ENCODE measurements at places on chromosomes 6 and 20. TPM values are rescaled to one million over a fixed set of nuclear protein-coding genes. Genes with fewer than 3 reads are reported as not detected.
A peak's percentile ranks its signal among the peaks of the same experiment; 100 is the strongest.

- H3K36me3 ChIP-seq: peaks cover 44% of the 10 kb centered on the region
- DNase-seq: no peak
- no peak overlapping the region for H3K4me3 ChIP-seq
- H3K4me1 ChIP-seq: no peaks in the 10 kb centered on the region
- H3K27ac ChIP-seq: no peak overlapping the region
Observed at GRCh38 chr20:1163105-1163504, 21.7 kb downstream of the TMEM74B start.

DNA sequence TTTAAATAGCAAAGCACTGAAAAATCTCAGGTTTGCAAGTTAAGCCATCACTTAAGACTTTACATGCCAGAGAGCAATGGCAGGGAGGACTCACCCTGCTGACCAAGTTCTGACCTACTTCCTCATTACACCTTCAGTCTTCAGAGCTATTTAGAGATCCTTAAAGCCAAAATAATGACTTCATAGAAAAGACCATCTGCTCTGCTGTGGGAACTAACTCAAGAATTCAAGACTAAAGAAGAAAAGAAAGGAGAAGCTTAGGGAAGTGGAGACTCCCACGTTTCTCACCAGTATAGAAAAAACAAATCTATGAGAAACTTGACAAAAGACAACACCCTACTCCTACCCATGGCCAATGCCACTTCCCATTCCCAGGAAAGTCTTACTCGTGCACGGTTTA, 28.6 kb downstream of the XPO5 start:
- no peak overlapping the region for H3K27ac ChIP-seq
- no peak for DNase-seq
- no peak overlapping the region for H3K4me3 ChIP-seq
- no peaks in the 10 kb centered on the region for H3K27me3 ChIP-seq

DNA sequence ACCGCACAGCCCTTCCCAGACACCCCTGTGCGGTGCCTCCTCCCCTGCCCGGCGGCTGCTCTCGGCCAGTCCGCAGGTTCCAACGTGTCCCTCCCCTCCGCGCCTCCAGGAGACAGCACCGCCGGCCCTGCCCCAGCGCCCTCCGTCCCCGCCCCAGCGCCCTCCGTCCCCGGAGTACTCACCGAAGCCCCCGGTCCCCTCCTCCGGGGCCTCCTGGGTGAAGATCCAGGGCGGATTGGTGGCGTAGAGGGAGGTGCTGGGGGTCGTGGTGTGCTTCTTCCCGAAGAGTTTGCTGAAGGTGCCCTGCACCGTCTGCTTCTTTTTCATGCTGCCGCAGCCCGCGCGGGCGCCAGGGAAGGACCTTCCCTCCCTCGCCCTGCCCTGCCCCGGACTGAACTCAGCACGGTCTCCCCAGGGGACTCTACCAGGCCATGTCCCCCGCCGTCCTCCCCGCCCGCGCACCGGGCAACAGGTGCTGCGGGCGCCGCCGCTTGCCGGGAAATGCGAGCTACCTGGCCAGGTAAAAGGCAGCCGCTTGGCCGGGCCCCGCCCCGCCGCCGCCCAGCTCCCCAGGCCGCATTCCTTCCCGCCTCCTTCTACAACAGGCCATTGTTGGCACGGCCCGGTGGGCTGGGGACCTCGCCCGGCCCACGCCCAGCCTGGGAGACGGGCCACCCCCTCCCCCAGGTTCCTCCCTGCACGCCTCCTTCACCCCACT, at the start of gene C6orf132:
TSS of gene C6orf132 (minus strand) at position 503 of the 718 bp plus-strand sequence. CDS start at position 327, 176 bp downstream.
- peak; percentile 9 for DNase-seq
- H3K36me3 ChIP-seq: no peaks in the 10 kb centered on the region

DNA sequence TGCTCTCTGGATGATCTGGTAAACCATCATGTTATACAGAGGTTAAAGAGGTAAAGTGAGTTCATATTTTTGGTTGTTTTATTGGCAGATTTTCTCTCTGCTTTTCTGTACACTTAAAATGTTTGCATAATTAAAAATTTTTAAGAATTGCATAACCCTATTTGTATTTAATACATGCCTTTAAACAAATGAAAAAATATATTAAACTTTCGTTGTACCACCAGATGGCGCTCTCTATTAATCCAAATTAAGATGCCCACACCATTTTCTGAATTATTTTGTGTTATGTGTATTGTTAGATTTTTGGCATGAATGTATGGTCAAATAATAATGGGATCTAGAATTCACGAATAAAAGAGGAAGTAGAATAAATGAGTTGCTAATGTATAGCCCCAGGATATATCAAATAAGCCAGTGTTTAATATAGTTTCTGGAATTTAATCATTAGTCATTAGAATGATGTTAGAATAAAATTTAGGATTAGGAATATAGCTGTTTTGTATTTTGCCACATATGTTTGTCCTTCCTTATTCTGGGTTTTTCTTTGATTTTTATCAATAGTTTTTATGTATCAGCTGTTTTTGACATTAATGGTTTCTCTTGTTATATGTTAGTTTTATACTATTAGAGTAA, 38.9 kb downstream of the SMAP1 start:
- H3K27ac ChIP-seq: no peak overlapping the region
- peaks cover 2% of the 10 kb centered on the region for H3K27me3 ChIP-seq
- H3K4me1 ChIP-seq: peaks cover 14% of the 10 kb centered on the region
- H3K36me3 ChIP-seq: no peaks in the 10 kb centered on the region

DNA sequence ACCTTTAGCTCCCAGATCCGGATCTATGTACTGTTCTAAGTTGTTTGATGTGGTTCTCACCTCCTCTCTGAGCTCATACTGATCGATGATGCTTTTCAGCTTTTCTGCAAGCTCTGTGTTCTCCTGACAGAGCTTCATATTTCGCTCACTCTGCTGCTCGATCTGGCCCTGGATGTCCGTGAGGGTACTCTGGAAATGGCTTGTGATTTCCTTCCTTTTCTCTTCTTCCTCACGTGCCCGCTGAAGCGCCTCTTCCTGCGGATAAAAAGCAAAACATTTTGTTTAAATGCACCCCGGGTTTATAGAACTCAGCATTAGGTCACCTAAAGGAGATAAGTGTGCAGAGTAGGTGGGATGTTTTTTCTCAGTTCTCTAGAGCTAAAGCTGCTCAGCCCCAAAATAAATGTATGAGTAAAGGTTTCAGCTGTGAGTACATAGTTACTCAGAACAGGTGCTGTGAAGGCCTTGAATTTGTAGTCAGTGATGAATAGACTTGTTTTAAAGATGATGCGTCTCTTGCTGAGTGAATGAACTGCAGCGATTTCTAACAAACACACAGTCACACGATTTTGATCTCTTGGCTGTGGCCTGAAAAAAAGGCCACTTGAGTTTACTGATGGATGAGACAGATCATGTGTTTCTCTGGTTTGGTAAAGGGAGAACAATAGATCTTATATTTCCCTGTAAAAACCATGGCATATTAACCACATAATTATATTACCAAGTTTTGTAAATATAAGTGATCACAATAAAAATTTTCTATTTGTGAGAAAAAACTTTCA, 29.1 kb downstream of the TXLNB start:
- DNase-seq: no peak
- H3K4me3 ChIP-seq: no peak overlapping the region
- peaks cover 3% of the 10 kb centered on the region for H3K27me3 ChIP-seq
- peaks cover 7% of the 10 kb centered on the region for H3K4me1 ChIP-seq
- no peaks in the 10 kb centered on the region for H3K36me3 ChIP-seq
- no peak overlapping the region for H3K27ac ChIP-seq

DNA sequence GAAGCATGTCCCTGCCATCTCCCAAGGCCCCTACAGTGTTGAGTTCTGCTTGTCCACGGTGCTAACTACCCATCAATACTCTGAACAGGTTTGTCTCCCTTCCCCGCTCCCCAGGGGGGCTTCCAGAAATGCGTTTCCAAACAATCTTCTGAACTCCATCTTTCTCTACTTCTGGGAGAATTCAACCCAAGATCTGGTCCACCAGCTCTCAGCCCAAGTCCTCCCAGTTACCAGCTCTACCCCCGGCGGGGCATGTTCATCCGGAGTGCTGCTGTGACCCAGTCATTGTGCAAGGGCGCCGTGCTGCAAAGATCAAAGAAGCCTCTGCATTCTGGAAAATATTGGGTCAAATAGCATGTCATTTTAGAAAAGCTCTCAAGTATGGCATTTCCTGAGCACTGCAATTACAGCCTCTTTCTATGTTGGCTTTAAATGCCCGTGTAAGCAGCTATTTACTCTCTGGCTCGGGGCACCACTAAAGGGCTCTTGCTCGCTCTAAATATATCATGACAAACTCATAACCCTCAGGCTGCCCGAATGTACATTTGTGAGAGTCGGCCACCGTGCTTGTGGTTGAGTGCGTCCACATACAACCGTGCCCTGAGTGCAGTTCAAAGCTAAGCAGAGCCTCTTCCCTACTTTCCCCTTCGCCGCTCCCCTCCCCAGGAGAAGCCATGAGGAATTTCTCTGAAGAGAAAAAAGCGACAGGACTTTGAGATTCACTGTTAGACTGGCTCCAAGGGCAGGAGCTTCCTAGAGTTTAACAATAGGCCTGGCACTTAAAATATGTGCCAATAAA, 71.6 kb downstream of the BANF2 start:
- peaks cover 18% of the 10 kb centered on the region for H3K27me3 ChIP-seq
- peak; percentile 6 for DNase-seq
- H3K4me1 ChIP-seq: peaks cover 13% of the 10 kb centered on the region

GRCh38 chr20:1323830-1324597, 4.9 kb downstream of the SDCBP2 start:
- no peak for DNase-seq
- no peaks in the 10 kb centered on the region for H3K36me3 ChIP-seq
- H3K4me1 ChIP-seq: peaks cover 21% of the 10 kb centered on the region
- no peak overlapping the region for H3K27ac ChIP-seq

DNA sequence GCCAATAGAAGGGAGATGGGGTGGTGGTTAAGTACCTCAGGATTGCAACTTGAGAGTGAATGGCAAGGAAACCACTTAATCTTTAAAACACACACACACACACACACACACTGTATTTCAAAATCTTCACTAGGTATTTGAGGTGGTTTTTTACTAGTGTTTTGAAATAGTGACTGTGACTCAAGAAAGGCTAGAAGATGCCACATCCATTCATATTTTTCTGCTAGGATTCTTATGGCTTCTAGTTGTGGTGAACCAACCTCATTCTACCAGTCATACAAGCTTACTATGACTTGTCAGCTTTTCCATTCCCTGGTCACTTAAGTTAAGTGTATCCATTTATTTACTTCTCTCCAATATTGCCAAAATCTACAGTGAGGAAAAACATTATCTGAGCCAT, 519.4 kb upstream of the JAG1 start:
- H3K36me3 ChIP-seq: no peaks in the 10 kb centered on the region
- no peak for DNase-seq
- no peak overlapping the region for H3K27ac ChIP-seq

DNA sequence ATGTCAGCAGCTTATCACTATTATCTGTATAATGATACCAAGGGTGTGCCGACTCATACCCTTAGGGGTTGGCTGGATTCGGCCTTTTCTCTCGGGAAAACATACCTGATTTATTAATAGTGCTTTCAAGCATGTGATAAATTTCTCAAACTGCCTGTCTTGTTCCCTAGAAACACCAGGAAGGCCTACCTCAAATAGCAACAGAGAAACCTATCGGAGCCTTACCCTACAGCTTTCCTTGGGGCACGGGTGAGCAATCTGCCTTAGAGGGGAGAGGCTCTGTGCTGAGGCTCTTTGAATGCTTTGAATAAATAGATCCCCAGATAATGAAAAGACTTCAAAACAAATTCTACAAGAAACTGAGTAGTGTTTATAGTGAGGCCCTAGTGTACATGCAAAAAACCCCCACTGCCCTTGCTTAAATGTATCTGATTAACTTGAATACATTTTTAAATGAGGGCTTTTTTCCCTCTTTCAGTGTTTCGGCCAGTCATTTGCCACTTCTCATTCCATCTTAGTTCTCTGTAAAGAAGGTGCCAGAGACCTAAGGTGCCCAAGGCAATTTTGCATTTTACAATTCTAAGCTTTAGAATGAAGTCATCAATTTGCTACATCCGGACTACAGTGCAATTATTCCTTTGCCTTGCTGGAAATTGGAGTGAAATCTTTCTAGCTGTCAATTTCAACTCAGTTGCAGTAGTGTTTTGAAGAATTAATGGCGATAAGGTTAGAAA, 320.1 kb downstream of the ESR1 start:
- peak overlapping the region; percentile 21 for H3K4me3 ChIP-seq
- H3K27ac ChIP-seq: peak overlapping the region; percentile 75
- H3K27me3 ChIP-seq: no peaks in the 10 kb centered on the region

GRCh38 chr6:81876971-81877370, 124.5 kb upstream of the TENT5A start:
- peaks cover 30% of the 10 kb centered on the region for H3K4me1 ChIP-seq
- H3K27me3 ChIP-seq: no peaks in the 10 kb centered on the region
- DNase-seq: no peak
- no peak overlapping the region for H3K27ac ChIP-seq

GRCh38 chr6:146498309-146498708, 45.3 kb upstream of the RAB32 start:
- H3K27ac ChIP-seq: no peak overlapping the region
- no peak overlapping the region for H3K4me3 ChIP-seq
- H3K4me1 ChIP-seq: no peaks in the 10 kb centered on the region
- DNase-seq: no peak
- no peaks in the 10 kb centered on the region for H3K36me3 ChIP-seq

- DNase-seq: no peak
- H3K27me3 ChIP-seq: no peaks in the 10 kb centered on the region
- H3K4me1 ChIP-seq: no peaks in the 10 kb centered on the region
- no peaks in the 10 kb centered on the region for H3K36me3 ChIP-seq
- H3K27ac ChIP-seq: no peak overlapping the region
- H3K4me3 ChIP-seq: no peak overlapping the region
Observed at GRCh38 chr20:18926965-18927364, 113.4 kb downstream of the SCP2D1 start.

GRCh38 chr20:23050076-23050838, 785 bp upstream of the THBD start:
- H3K27me3 ChIP-seq: peaks cover 28% of the 10 kb centered on the region
- H3K36me3 ChIP-seq: no peaks in the 10 kb centered on the region
- peaks cover 6% of the 10 kb centered on the region for H3K4me1 ChIP-seq
- no peak for DNase-seq
- no peak overlapping the region for H3K27ac ChIP-seq

- H3K4me1 ChIP-seq: peaks cover 31% of the 10 kb centered on the region
- H3K36me3 ChIP-seq: no peaks in the 10 kb centered on the region
- peak overlapping the region; percentile 17 for H3K4me3 ChIP-seq
Observed at GRCh38 chr6:75438442-75439116, 55.0 kb downstream of the FILIP1 start.

- peaks cover 4% of the 10 kb centered on the region for H3K27me3 ChIP-seq
- H3K4me1 ChIP-seq: peaks cover 10% of the 10 kb centered on the region
- no peak overlapping the region for H3K27ac ChIP-seq
- DNase-seq: no peak
- H3K36me3 ChIP-seq: no peaks in the 10 kb centered on the region
Observed at GRCh38 chr20:25534845-25535244, 50.5 kb downstream of the NINL start.

- H3K4me3 ChIP-seq: no peak overlapping the region
- no peaks in the 10 kb centered on the region for H3K36me3 ChIP-seq
- no peak overlapping the region for H3K27ac ChIP-seq
- H3K4me1 ChIP-seq: no peaks in the 10 kb centered on the region
Observed at GRCh38 chr6:6586671-6587526, 1.6 kb upstream of the LY86 start.

GRIK2 gene
- total RNA-seq: 27.4 TPM

LY6G6D gene
- total RNA-seq: not detected

FGD2 gene
- total RNA-seq: not detected

TINAG gene
- total RNA-seq: not detected

LPIN3 gene
- total RNA-seq: 13.9 TPM

ZKSCAN4 gene
- total RNA-seq: 4.3 TPM
